Cardiac septum (tissue), 1 donor: ENCODE measurements at places on chromosomes 6 and 20. TPM values are rescaled to one million over a fixed set of nuclear protein-coding genes. Genes with fewer than 3 reads are reported as not detected.

DNA sequence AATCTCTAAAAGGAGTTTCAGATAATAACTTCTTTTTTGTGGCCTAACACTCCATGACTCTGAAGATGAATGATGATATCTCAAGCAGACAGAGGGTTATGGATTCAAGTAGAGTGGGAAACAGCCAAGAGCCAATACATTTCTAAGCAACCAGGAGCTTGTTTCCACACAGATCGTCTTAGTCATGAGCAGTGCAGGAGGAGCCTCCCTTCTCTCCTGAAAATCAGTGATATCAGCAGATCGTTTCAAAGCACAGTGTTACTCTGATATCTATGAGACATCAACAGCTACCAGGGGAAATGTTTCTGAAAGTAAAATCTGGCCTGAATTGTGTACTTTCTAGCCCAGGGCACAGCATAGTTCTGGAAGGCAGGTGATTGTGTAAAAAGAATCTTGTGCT is 11.5 kb downstream of the ADGRG6 start:
- no peak for DNase-seq

Gene METTL24
- total RNA-seq: 2.0 TPM

DNA sequence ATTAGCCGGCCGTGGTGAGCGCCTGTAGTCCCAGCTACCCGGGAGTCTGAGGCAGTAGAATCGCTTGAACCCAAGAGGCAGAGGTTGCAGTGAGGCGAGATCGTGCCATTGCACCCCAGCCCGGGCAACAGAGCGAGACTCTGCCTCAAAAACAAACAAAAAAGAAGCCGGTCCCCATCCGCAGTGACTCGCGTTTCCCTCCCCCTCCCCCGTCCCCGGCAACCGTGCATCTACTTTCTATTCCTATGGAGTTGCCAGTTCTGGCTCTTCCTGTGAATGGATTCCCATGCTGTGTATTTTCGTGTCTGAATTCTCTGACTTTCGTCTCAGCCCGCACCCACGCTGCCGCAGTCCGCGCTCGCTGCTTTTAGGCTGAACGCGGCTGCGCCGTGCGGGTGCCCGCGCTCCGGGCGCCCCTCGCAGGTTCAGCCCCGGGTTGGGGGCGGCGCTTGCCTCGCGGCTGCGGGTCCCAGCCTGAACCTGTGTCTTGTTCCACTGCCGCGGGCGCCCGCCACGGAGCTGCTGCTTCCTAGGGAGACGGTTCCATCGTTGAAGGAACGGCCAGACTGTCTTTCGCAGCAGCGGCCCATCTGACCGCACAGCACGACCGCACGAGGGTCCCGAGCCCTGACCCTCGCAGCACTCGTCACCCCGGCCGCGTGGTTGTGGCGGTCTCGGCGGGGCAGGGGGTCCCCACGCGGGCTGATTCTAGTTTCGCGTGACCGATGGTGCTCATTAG is 1.1 kb upstream of the MRGBP start:
- no peak for DNase-seq

DNA sequence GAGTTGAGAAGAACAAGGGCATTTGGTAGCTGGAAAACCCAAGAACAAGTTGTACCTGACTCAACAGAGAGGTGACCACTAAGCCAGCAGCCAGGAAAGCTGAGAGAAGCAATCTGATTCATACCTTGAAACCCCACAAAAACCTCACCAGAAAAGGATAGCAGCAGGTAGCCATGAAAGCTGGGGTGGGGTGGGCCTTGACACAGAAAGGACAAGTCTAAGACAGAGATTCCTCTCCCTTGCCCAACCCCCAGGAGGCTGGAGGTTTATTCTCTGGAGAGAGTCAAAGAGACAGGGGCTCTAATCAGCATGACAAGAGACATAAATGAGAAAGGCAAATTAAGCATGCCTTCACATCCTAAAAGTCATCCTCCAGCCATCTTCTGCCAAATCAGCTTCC is 151.7 kb upstream of the DST start:
- DNase-seq: no peak

DNA sequence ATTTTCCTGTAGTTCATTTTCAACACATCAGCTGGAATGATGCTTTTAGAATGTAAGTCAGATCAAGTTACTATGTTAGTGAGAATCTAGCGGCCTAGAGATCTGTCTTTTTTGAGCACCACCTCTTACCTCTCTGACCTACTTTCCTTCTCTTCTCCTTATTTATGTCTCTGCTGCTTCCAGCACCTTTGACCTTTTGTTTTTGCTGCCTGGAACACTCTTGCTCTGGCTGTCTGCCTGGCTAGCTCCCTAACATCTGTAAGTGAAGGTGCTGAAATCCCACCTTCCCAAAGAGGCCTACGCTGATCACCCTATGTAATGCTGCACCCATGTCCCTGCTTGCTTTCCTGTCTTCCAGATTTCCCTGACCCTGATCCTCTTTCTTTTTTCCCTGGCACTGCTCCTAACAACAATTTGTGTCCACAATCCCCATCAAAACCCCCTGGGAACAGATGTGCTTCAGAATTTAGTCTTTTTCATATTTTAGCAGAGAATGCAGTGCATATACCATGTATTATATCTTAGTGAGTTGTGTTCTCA is 87.8 kb downstream of the RFPL4B start:
- no peak for DNase-seq

Gene ULBP2
- 1.1 TPM for total RNA-seq
